ENCODE measurements at places on chromosomes 2 and 18.

GRCh38 chr2:106299696-106300095 lies 105.6 kb upstream of the UXS1 start:
- peak; percentile 40 for DNase-seq

GRCh38 chr2:160255408-160255807 lies 55.3 kb upstream of the ITGB6 start:
- no peak for DNase-seq

DNA sequence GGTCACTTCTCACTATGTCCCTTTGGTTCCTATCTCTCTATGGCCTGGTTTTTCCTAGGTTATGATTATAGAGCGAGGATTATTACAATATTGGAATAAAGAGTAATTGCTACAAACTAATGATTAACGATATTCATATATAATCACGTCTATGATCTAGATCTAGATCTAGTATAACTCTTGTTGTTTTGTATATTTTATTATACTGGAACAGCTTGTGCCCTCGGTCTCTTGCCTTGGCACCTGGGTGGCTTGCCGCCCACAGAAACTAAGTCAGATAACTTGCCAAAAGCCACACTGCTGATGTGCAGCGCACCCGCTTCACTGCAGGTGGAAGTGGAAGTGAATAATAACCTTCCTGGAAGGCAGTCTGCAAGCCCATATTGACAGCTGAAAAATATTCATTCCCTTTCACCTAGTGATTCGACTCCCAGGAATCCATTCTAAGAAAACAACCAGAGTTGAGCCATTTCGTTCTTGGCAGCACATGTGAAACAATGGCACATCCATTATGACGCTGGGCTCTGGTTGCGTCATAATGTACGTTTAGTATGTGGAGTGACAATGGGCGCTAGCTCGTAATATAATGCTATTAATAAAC lies 725 bp upstream of the ANKRD53 start:
- peak; percentile 46 for DNase-seq

DNA sequence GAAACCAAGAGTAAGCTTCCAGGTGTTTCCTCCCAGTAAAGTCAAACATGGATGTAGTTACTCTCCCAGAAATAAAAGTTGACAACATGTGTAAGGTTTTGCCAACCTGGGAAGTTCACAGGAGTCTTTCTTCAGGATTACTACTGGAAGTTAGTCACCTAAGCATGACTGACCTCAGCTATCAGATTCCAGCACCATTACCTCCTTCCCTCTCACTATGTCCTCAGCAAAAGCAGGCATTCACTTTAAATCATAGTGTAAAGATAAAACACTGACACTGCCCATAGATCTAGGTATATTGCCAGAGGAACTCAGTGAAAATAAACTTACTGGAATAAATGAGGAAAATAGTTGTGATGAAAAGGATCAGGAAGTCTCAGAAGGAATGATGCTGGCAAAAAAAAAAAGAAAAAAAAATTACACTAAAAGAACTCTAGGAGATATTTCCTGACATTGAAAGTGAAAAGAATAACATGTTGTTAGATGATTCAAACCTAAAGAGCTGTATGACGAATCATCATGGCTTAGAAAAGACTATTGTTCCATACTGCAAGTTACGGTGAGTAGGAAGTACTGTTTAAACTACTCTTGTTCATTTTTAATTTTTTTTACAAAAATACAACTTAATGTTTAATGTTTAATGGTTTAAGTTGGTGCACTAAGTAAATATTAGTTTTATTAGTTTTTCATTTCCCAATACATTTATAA lies 484.5 kb upstream of the ZNF804A start:
- no peak for DNase-seq

- DNase-seq: no peak
These were observed 36.4 kb downstream of the ALPK2 start for GRCh38 chr18:58592223-58593214.

- DNase-seq: no peak
These were observed 256.0 kb downstream of the TNS1 start for GRCh38 chr2:217746808-217747207.

DNA sequence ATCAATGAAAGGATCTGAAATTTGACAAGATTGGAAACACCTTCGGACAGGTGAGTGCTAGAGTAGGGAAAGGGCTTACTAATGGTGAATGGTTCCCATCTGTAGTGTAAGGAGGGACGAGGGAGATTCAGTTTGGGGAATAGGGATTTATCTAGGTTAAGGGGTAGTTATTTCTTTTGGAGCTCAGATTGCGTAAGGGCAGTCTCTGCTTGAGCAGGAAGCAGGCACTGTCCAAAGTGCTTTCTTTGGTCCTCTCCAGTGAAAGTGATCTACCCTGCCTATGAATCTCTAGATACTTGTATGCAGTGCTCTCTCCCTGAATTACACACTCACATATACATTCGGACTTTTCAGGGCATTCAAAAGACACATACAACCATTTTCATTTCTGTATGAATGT lies 272.9 kb upstream of the FIGN start:
- no peak for DNase-seq

DNA sequence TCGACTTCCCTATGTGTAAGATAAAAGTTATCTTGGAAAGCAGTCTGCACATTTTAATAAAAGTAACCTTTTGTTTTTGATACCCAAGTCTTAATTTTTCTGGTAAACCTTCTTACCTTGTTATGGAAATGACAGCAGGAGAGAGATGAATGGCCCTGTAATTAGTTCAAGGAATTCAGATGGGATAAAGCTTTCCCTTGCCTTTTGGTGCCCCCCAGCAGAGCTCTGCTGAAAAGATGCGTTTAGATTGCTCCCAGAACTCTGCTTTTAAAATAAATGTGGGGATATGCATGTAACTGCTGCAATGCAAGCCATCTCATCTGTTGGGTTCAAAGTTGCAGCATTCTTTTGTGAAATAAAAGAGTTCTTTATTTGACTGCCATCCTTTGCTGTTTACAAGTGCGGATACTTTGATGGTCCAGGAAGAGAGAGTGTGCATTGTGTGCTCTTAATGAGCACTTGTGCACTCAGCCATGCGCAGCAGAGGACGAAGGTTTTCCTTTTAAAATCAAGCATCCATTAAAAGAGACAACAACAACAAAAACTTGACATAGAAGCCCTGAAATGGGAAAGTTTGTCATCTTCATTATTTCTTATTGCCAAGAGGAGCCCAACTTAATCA lies 176.7 kb upstream of the ST6GAL2 start:
- no peak for DNase-seq

- DNase-seq: no peak
These were observed 69.1 kb upstream of the AMMECR1L start for GRCh38 chr2:127954857-127955256.

GRCh38 chr2:132904142-132904842 lies 234.3 kb upstream of the LYPD1 start:
- no peak for DNase-seq

DNA sequence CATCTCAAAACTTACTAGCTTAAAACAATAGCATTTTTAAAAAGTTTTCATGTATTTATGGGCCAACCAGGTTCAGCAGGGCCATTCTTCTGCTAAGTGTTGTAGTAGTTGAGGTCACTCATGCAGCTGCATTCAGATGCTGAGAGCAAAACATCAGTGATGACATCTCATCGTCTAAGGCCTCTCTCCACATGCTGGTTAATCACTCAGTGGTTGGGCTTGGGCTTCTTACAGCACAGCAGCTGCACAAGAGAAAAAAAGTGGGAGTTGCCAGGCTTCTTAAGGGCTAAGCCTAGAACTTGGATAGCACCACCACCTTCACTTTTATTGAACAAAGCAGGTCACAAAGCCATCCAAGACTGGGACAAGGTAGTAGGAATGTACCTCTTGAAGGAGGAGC lies 190.3 kb downstream of the IRS1 start:
- DNase-seq: no peak

DNA sequence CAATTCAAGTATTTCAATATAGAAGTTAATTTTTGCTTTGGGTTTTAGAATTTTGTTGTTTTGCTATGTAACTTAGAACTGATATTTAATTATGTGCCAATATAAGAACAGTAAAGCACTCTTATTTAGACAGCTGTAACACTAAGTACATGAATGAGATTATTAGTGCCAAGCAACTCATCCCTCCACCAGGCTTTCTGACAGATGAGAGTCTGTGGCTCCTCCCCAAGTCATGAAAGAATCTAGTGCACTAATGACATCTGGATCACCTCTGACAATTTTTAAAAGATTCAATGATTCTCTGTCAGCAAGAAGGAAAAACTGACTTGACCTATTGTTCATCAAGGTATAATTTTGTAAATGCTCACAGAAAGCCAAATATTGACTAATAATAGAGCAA lies 67.8 kb downstream of the TMEFF2 start:
- no peak for DNase-seq

- DNase-seq: peak; percentile 81
These were observed at the start of gene GLI2 for GRCh38 chr2:120735746-120736170. TSS of gene GLI2 (plus strand) at chr2:120735868. CDS start at chr2:120797321, 61,453 bp downstream.
